ENCODE measurements at places on chromosomes 12 and 14. TPM values are rescaled to one million over a fixed set of nuclear protein-coding genes. Genes with fewer than 3 reads are reported as not detected.
A peak's percentile ranks its signal among the peaks of the same experiment; 100 is the strongest.

The TAS2R46 gene
- total RNA-seq: 5.4 TPM

The TNFAIP2 gene
- total RNA-seq: 720 TPM

The DENND5B gene
- 6.1 TPM for total RNA-seq

The STAB2 gene
- total RNA-seq: 0.29 TPM

The GNB3 gene
- total RNA-seq: 4.5 TPM

The CIT gene
- 4.1 TPM for total RNA-seq

DNA sequence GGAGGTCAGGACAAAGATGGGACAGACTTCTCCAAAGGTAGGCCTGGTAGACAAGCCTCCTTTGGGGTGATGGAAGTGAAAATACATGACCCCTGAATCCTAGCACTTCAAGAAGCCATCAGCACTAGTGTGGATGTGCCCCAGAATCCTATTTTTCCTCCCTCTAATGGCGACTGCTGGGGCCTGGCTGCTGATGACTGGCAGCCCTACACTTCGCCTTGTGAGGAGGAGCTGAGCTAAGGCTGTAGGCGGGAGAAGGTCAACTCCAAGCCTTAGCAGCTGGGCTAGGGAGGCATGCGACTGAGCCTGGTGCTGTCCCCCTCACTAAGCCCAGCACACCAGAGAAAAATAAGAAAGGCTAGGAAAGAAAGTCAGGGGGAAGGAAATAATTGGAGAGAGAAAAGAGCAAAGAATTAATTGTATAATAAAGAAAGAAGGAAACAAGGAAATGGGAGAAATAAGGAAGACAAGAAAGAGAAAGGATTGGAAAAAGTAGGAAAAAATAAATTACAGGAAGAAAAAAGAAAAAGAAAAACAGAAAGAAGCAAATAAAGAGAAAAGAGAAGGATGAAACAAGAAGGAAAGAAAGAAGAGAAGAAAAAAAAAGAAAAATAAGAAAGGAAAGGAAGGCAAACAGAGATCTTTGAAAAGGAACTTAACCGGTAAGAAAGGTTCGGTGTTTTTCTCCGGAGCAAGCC, 4.7 kb upstream of the HOXC10 start:
- no peak for DNase-seq

GRCh38 chr12:113184098-113184899, 979 bp downstream of the DDX54 start:
- no peak for DNase-seq

GRCh38 chr12:27607591-27607990, 83.6 kb downstream of the PPFIBP1 start:
- no peak for DNase-seq

DNA sequence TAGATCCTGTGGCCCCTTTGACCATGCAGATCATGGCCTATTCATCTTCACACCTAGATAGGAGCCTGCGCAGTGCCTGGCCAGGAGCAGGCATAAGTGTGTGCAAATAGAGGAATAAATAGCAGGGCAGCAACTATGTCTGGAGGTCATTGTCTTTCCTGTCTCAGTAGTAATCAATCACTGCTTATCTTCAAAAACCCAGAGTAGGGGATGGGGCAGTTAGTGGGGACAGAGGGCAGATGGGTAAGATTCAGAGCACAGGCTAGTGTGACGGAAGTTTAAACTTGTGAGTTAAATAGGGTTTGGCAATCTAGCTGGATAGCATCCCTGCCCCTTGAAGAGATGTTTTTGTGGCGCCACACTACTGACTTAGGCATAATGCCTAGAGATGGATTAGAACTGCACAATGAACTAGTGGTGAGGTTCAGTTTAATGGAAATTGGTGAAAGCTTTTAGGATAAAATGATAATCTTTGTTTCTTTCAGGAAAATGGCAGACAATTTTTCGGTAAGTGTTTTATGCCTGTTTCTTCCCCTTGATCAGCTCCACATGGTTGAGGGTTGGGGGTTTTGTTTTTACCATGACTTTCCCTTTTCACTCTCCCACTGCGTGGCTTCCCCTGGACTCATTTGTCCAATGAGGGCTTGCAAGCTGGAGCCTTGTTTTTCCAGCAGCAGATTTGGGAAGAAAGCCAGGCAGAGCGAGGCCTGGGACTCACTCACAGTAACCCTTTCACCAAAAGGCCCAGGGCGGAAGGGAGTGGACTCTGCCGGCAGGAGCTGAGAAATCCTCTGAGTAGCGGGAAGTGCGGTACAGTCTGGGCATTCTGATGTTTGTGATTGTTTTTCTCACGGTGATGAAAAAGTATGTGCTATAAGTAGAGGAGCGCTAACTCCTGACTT, 8.1 kb downstream of the LGALS3 start:
- DNase-seq: peak; percentile 79

GRCh38 chr12:27105746-27106536, 23.6 kb upstream of the C12orf71 start:
- no peak for DNase-seq

DNA sequence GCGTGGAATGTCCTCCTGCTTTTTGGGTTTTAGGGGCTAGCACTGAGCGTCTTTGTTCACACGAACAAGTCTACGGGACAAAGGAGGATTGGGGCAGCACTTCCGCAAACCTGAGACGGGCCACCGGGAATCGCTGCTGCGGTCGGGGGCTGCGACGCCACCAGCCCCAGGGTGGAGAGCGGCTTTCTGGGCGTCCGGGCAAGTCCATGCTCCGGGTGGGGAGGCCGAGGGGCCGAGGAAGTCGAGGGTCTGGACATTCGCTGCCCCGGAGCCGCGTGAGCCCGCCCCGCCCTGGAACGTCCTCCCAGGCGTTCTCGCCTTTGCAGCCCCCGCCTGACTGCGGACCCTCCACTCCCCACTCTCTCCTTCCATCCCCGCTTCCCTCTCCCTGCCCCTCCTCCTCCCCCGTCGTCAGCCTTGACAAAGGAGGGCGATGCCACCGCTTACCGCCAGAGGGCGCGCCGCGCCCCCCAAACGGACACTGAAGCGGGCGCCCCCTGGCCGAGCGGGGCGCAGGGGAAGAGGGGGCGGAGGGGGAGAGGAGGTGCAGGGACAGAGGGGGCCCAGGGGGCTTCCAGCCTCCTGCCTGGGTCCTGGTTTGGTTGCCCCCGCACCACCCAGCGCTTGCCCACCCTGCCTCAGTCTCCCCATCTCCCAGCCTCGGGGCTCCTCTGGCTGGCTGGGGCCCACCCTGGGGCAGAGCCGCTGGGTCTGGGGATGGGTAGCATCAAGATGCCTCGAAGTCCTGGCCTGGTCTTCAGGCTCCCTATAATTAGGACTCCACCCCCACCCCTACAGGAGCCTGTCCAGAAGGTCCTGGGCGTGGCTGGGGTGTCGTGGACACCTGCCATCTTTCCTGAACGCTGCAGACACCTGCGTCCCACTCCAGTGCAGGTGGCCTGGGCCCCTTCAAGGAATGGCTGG, 39.1 kb upstream of the INF2 start:
- DNase-seq: peak; percentile 65

DNA sequence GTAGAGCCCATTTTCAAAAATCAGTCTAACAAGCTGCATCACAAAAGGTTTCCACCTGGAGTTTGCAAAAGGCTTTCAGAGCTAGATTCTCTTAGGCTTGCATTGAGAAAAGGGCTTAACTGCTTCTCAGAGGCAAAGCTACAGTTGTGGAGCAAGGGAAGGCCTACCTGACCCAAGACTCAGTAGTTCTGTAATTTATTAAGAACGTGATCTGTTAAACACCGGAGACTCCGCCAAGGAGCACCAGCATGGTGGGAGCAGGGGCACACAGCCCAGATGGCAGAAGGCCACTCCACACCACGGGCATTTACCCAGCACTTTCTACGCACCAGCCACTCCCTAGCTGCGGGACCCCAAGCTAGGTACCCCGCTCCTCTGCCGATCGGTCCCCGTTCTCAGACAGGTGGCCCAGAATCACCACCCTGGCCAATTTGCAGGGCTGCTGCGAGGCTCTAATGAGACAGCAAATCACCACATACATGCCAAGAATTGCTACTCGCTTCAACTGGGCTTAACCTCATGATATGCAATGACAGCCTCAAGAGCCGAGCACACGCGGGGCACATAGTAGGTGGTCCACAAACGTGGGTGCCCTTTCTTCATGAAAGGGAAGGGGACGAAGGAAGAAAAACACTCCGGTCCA, 1.5 kb downstream of the ITPK1 start:
- no peak for DNase-seq

- DNase-seq: no peak
These were observed 50.7 kb downstream of the TMTC1 start for GRCh38 chr12:29733060-29733459.

DNA sequence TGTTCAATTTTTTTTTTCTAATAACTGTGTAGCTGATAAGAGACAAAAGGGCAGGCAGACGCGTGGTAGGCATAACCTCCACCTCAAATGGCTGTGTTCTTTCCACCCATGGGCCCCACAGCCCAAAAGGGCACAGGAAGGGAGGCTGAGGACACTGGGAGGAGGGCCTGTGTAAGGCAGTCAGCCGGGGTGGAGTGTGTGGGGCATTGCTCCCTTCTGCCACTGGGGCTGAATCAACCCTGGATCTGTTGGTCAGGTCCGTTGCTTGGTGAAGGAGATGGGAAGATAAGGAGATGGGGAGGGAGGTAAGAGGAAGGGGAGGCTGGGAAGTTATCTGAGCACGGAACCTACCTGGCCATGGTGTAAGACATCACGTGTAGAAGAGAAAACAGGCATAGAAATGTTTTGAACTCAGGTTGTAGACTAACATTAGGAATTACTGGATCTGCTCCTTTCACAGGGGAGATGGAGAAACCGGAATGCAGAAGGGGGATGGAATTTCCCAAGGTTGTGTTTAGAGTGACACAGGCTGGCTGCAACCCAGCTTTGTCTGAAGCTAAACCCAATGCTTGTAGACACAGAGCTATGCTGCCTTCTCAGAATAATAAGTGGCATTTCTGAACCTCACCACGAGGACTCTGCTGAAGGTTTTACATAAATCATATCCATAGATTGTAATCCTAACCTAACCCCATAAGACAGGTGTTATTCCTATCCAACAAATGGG, 138.5 kb upstream of the NOS1 start:
- DNase-seq: no peak

DNA sequence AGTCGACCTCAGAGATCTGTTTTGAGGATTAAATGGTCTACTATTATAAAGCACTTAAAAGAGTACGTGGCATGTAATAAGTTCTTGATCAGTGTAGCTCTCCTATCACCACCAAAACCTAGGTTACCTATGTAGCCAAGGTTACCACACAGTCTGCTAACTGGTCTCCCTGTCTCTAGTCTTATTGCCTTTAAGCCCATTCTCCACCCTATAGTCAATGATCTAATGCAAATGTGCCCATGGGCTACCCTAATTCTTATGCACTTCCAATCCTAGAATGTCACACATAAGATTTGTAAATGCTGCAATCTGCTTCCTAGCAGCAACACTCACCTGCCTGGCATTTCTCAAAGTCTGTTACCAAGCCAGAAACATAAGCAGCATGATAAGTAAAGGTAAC, 44.9 kb downstream of the C2CD5 start:
- no peak for DNase-seq

GRCh38 chr14:106547735-106548434, 1021.5 kb downstream of the TMEM121 start:
- no peak for DNase-seq

- DNase-seq: no peak
These were observed 26.2 kb downstream of the MNAT1 start for GRCh38 chr14:60760644-60761364.

DNA sequence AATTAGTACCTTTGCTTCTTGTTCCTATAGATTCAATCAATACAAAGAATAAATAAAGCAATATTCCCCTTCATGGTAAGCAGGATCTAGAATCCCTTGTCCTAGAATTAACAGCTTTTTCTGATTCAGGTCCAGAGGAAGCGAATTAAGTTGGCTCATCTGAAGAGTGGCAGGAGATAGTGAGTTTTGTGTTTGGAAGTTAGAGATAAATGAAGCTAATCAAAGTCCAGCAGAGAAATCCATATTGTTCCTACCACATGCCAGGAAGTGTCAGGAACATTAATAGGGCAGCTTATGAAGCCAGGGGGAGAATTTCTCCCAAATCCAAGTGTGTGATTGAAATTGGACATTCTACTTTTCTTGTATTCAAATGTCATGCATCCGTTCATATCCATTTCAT, 13.9 kb downstream of the CAPZA3 start:
- no peak for DNase-seq

DNA sequence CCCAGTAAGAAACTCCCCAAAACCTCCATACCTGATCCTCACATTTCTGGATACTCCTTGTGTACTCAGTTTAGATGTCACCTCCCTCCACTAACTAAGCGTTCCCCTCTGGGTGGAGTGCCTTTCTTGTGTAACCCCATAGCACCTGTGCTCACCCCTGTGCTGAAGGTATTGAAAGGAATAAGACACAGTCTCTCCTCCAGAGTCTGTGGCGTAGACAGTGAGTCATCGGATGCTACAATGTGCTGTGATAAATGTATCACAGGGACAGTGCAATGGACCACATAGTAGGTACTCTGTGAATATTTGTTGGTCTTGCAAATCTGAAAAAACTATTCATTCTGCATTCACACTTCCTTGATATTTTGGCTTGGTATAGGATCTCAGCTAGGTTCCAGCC, 30.8 kb downstream of the TSPAN9 start:
- DNase-seq: no peak

GRCh38 chr12:22173177-22173576, 127.2 kb downstream of the CMAS start:
- DNase-seq: no peak

- DNase-seq: no peak
These were observed 453.9 kb downstream of the FUT8 start for GRCh38 chr14:65866448-65866847.

- no peak for DNase-seq
These were observed 541.8 kb upstream of the FBXO33 start for GRCh38 chr14:39974036-39974435.

GRCh38 chr14:102275866-102276265, 29.1 kb downstream of the MOK start:
- DNase-seq: no peak

GRCh38 chr12:99131751-99132199, 486.7 kb downstream of the APAF1 start:
- DNase-seq: no peak

GRCh38 chr12:122199484-122200355, 3.8 kb upstream of the B3GNT4 start:
- no peak for DNase-seq

GRCh38 chr12:31702047-31702446, 26.8 kb downstream of the AMN1 start:
- no peak for DNase-seq

- peak; percentile 99 for DNase-seq
These were observed at the start of gene SRP54 for GRCh38 chr14:34982421-34983147. TSS of gene SRP54 (plus strand) at chr14:34982992. CDS start at chr14:34996710, 13,718 bp downstream.

- DNase-seq: peak; percentile 88
These were observed 6.0 kb upstream of the CHD4 start for GRCh38 chr12:6613015-6613775.

DNA sequence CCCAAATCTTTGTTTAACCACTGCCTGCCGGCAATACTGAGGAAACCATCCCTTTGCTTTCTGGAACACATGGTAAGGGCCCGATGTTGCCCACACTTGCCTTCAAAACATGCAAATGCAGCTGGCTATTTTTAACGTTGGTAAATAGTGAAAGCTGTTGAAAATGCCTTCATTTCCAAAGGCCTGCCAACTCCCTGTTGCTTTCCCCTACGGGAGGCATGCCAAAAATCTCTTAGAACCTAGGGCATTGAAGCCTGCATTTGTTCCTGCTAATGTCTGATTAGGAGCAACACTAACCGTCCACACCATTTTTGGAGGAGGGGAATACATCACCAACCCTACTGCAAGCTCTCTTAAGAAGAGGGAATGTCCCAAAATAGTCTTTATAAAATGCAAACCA, 152.6 kb upstream of the NOS1 start:
- no peak for DNase-seq

All from ureter (tissue), 1 donor.